ENCODE measurements at places on chromosomes 6 and 20. TPM values are rescaled to one million over a fixed set of nuclear protein-coding genes. Genes with fewer than 3 reads are reported as not detected.

CST4 gene
- polyA plus RNA-seq = not detected

CNR1 gene
- not detected for polyA plus RNA-seq

PTCRA gene
- polyA plus RNA-seq = not detected

ADGB gene
- not detected for polyA plus RNA-seq

STMN3 gene
- polyA plus RNA-seq = 1.6 TPM

THBD gene
- 0.16 TPM for polyA plus RNA-seq

Data from immature natural killer cell (primary cell).